Foreskin melanocyte (primary cell): ENCODE measurements at places on chromosomes 4 and X.

- no peak for DNase-seq
Observed at GRCh38 chr4:7771541-7772507, 167.8 kb downstream of the AFAP1 start.

DNA sequence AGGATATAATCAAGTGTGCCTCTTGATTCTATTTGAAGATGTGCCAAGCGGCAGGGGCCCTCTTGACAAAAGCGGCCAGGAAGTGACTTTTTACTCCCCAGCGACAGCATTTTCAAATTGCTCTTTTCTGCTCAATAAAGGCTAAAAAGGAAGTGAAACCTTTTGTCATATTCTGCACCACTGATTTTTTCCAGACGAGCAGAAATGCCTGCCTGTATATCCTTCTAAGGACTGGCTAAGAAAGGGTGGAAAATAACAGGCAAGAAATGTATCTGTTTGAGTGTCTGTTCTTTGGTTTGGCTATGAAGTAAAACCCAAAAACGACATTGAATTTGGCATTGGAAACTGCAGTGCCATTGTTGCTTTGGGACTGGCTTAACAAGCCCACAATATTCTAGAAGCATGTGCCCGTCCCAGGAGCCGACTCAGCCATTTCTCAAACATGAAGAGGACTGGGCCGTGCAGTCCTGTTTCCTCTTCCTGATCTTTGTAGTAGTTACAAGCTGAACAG, 25.4 kb downstream of the TMSB4X start:
- no peak for DNase-seq

DNA sequence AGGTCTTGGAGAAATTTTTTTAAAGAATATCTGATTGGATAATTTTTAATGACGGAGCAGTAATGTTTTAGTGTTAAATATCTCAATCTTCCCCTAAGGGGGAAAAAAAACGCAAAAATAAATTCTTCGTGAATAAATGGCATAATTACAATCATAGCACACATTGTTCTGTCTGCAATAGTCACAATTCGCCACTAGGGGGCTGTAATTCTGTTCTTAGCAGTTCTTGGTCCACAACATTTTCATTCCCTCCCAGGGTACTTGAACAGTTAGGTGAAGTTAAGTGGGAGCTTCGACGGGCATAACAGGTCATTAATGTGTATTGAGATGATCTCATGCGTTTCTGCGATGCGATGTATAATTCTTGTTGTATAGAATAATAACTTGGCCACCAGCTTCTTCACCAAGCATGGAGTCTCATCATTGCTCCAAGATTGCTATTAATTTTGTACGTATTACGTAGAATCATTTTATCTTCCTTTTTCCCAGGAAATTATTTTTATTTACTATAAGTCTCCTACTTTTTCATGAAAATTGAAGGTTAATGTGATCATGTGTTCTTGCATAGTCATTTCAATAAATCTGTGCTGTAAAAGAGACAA, 27.2 kb downstream of the HTR2C start:
- DNase-seq = peak; percentile 21

DNA sequence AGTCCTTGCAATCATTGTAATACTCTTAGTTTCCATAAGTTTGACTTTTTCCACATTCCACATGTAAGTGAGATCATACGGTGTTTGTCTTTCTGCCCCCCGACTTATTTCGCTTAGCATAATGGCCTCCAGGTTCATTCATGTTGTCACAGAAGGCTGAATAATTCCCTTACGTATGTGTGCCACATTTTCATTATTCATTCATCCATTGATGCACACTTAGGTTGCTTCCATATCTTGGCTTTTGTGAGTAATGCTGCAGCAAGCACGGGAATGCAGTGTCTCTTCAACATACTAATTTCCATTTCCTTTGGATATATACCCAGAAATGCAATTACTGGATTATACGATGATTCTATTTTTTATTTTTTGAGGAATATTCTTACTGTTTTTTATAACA, 22.0 kb upstream of the VEGFC start:
- DNase-seq = no peak

DNA sequence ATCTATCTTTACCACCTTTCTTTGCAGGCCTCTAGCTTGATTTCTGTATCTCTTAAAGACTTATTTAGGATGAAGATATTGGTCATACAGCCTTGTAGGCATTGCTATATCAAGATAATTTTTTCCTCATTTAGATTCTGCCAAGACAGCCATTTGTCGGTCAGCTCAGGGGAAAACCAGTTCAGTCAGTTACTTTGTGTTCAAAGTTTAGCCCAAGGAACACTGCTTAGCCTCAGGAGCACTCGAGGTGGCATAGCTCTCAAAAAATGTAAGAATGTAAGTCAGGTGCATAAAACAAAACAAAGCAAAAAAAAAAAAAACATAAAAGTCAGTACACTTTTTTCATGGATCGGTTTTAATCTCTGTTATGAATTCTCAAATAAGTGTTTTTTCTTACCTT, 43.4 kb downstream of the NRK start:
- no peak for DNase-seq
